Hippocampal formation (tissue), 2 donors: ENCODE measurements at places on chromosomes 12 and 14.

DNA sequence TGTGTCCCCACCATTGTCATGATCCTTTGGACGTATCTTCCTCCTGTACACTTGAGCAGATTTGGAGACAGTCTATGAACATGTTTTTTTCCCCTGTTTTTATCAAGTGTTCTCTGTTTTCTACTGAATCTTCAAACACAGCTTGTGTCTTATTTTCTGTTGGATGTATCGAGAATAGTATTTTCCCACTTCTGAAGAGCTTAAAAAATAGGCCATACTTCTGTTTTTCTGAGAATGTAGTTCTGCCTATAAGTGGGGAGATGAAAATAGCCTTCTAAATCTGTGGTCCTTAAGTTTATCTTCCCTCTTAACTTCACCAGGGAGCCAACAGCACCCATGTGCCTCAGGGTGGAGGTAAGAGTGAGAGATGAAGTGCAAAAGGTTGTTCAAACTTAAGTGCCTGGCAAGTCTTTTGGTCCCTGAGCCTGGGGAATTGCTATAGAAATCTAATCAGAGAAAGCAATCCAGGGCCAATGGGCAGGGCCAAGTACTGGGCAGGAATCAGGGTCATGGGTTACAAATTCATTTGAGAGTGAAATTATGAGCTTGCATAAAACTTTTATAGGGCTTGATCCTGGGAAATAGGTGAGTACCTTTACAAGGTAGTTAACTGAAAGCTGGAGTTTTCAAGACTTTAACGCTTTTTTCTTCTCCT is 58.9 kb downstream of the ARF6 start:
- DNase-seq = no peak

DNA sequence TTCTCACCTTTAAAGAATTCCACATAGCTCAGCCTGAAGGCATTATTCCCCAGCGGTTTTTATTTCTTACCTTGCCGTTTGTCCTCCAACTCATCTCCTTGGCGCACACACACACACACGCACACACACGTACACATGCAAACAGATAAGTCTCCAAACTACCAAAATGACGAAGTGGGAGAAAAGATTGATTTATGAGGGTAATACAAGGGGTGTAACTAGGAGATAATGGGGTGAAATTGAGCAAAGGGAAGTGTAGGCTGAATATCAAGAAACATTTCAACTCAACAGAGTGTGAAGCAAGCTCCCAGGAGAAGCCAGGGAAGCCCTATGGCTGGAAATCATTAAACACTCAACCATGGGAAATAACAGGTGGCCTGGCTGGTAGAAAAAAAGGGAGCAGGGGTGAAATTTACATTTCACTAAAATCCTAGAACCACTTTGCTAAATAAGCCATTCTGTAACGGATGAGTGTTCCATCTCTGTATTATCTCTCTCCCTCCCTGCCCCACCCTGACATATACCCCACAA is 41.0 kb downstream of the GRIN2B start:
- DNase-seq = no peak

DNA sequence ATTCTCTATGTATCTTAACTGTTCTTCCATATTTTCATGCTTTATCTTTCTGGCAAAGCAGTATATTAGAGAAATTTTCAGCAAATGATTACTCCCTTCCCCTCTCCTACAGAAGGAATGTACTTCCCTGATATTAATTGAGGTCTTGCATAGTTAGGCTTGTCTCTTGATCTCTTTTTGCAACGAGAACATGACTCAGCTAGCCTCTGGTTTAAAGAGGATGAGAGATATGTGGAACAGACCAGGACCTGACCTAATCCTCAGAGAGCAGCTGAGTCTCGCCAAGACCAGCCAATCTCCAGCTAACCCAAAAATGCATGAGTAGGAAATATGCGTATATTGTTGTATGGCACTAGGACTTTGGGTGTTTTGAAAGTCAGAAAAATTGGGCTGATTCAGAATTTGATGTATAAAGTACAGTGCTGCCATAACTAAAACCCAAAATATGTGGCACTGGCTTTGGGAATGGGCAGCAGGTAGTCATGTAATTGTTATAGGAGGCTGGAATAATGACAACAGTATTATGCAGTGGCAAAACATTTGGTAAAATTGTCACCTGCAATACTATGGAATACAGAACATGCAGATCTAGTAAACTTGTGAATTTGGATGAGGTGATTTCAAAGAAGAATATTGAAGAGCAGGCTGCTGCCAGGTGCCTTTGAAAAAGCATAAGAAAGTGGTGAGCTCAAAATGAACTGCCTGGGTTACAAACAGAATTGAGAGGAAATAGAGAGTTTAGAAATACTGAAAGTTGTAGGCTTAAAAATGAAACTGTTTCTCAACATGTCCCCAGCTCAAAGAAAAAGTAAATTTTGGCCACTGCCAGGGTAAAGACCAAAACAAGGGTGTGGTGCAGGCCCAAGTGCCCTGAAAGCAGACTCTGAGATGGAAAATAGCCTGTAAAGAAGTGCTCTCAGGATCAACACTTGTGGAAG is 9.3 kb upstream of the USP15 start:
- no peak for DNase-seq

- no peak for DNase-seq
Observed at GRCh38 chr12:56980268-56980667, 22.9 kb upstream of the RDH16 start.

DNA sequence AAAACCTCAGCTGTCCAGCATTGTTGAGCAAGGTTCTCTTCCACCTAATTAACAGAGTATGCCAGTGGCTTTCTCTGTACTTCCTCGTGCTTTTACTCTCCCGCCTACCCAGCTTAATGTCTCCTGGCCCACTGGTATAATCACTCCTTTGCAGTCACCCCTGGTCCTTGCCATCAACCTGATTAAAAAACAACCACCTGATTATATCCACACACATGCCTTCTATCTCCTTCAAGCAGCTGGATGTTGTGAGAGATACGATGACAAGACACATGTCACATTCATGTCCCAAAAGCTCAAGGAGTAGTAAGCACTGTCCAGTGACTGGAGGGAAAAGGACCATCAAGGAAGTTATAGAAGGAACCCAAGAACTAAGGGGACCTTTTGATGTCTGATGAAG is 241.3 kb upstream of the GRIP1 start:
- DNase-seq = no peak

DNA sequence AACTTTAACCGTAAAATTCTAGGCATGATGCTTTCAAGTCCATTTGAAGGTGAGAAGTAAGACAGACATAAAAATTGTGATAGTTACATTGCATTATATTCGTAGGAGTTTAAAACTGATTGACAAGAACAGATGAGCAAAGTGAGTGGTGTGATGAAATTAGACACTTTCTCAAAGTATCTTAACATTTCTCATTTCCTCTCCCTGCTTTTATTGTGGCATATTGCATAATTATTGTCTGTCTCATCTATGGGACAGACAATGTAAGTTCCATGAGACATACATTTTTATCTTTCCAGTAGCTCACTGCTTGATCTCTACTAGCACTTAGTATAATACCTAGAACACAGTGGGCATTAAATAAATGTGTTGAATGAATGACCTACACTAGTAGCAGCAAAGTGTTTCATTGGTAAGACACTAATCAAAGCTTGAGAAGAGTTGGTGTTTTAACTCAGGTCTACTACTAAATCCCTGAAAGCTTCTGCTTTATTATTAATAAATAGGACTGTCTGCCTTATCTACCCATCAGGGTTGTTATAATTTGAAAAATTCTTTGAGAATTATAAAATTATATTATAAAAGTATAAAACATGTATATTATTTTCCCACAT is 19.0 kb downstream of the A2M start:
- no peak for DNase-seq

GRCh38 chr14:104229534-104230055 is 91.2 kb downstream of the KIF26A start:
- DNase-seq = no peak

DNA sequence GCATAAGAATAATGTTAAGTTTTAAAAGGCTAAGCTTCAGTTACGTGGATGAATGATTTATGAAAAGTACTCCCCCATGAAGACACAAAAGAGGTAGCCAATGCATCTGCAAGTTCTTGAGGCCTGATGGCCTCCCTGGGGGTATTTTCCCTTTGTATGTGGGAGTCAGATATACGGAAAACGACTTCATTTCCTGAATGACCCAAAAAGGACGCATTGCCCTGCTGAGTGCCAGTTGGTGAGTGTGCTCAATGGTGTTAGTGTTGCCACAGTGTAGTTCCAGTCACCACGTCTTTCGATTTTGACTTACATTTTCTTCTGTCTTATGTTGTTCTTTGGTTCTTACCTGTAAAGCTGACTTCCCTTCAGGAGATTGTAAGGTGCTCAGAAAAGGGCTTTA is 8.0 kb downstream of the ETV6 start:
- DNase-seq = no peak

GRCh38 chr12:77782766-77783165 is 47.9 kb upstream of the NAV3 start:
- no peak for DNase-seq

DNA sequence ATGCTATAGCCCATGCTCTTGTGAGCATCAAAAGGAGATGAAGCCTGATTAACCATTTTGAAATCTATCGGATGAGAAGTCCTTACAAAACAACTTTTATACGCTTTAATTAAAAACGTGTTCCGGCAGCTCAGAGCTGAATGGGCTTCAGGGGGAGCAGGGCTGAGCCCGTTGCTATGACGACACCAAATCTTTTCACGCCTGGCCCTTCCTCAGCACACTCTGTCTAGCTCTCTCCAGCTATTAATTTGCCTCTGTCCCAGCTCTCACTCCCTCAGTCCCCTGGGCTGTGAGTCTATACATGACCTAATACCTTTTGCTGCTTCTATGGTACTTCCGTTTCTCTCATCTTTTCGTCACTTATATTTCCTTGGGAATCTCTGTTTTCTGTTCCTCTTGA is 15.8 kb downstream of the FOXA1 start:
- DNase-seq = no peak

DNA sequence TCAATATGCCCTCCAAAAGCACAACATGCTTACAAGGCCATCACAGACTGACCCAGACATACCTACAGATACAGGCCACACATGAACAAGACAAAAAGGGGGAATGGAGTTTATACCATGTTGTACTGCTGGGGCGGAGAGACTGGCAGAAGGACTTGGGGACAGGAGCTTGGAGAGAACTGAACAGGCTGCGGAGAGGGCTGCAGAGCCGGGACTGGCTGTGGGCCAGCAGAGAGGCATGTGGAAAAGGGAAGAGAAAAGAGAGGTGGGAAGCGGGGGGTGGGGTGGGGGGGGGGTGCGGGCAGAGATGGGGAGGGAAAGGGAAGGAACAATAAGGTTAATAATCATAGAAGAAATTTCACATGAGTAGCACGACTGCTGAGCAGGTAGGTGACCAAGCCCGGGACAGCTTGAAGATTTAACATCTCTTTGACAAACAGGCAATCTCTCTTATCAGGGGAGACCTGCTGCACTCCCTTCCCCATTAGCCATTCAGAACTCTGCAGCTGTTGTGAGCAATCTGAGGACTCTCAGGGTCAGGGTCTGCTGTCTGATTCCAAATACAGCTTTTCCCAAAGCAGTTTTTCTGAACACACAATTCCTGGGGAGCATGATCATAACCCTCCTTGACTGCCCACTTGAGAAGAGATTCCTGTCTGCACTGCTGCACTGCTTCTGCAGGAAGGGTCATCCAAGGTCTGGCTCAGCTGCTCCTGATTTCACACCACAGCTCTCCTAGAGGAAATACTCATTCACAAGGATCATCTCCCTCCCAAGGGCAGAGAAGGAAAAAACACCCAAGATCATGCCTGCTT is 21.6 kb upstream of the STAC3 start:
- DNase-seq = no peak

DNA sequence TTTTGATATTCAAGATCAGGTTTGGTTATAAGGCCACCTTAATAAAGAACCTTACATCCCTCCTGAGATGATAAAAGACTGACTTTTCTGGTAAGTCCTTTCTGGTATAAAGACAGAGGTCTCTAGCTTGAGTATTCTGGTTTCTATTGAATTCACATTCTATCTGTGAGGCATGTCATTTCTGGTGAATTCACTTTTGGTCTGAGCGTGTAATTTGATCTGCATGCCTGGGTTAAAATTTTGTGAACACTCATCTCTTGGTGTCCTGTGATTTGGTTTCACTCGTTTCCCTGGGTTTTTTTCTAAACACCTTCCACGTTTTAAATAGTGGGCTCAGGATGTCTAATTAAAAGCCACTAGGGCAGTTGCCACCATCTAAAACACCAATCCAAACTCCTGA is 12.2 kb downstream of the EIF5 start:
- no peak for DNase-seq

DNA sequence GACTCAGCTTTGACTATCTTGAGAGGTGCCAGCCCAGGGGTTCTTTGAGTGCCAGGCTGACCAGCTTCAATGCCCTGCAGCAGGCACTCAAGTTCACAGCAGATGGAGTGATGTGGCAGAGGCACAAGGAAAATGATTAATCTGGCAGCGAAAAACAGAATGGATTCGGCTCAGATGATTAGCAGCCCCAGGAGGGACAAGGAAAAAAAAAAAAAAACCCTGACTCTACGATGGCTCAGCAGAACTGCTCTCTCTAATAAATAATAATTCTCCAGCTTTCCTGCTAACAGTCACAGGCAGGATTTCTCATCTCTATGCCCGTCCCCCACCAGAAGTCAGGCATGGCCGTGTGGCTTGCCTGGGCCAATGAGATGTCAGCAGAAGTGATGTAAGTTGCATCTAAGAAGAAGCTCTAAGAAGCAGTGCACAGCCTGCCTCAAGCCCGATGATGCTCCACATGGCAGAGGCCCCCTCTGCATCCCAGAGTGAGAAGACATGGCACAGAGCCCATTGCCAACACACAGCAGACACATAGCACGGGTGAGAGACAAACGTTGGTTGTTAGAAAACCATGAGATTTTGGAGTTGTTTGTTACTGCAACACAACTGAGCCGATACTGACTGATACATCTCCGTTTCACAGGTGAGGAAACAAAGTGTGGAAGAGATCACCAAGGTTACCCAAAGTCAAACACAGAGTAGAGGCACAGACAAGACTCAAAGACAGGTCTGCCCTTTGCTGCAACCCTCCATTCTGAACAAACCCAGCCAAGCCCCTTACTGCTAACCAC is 111.0 kb downstream of the SCARB1 start:
- DNase-seq = no peak

- DNase-seq = no peak
Observed at GRCh38 chr12:32754111-32754510, 1.6 kb downstream of the YARS2 start.

DNA sequence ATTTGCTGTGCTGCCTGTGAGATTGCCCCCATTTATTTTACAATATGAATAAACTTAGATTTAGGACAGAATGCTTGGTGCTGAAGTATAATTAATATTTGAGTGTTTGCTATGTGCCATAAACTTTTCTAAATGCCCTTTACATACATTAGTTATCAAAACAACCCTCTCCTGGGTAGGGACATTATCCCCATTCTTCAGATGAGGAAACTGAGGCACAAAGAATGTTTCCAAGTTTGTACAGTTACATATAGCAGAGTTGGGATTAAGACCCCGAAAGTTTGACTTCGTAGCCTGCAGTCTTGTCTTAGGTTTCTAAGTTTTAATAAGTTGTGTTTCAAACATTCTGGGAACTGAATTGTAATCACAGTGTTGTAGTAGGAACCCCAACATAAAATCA is 18.4 kb downstream of the KLHDC2 start:
- no peak for DNase-seq
